ENCODE measurements at places on chromosomes 7 and 10. TPM values are rescaled to one million over a fixed set of nuclear protein-coding genes. Genes with fewer than 3 reads are reported as not detected.

- DNase-seq = no peak
These were observed 49.8 kb downstream of the STK31 start for GRCh38 chr7:23759671-23760391.

DNA sequence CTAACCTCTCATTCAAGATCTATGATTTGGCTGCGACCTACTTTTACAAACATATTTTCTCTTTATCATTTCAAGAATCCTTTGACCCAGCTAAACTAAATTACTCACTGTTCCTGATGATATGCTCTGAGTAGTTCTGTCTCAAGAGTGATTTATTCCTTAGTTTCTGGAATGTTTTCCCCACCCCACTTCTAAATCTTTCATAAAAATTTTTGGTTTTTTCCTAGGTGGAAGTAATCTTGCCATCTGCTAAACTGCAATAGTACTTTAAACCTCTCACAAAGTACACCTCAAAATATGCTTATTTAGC lies 170.8 kb downstream of the DNAJC1 start:
- no peak for DNase-seq

- no peak for DNase-seq
These were observed 194.1 kb downstream of the INHBA start for GRCh38 chr7:41508755-41509154.

GRCh38 chr10:132984801-132985545 lies 42.6 kb upstream of the CFAP46 start:
- DNase-seq = peak; percentile 62

DNA sequence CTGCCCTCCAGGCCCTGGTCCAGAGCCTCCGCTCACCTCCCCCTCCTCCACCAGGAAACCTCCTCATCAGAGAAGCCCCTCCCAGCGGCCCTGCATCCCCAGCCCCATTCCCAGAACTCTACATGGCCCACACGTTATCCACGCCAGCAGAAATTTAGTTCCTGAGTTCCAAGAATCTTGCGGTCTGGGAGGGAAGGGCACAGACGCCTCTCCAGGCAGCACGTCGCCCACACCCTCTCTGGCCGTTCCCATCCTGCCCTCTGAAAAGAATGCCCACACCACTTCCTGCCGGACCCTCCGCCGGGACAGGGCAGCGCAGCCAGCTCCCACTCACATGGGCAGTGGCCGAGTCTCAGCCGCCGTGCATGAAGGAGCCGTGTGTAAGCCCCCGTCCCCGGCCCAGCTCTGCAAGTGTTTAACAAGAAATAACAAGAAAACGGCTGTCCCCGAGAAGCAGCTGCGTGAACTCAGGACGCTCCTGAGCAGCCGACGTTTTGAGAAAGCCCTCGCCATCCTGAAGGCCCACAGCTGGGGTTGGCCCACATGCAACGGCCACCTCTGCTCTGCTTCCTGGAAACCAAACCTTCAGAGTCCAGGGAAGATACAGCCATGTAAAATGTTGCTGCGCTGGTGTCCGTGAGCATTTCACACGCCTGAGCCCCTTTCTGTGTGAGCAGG lies 17.4 kb downstream of the ADGRA1 start:
- no peak for DNase-seq

DNA sequence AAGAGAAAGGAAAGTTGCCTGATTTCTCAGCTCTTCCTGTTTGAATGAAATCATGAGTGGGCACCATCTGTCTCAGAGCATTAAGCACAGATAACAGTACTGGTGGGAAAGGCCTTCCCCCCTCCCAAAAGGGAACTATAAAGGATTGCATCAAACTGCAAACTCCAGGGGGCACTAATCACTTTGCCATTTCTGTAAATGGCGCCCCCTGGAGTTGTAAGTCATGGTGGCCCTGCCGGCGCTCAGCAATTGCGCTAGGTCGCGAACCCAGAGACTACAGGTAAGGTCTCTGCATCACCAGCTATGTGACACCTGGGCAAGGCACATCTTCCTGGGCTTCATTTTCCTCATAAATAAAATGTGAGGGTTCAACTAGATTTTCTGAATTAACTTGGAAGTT lies 11.1 kb downstream of the LRRC4 start:
- DNase-seq = peak; percentile 93

DNA sequence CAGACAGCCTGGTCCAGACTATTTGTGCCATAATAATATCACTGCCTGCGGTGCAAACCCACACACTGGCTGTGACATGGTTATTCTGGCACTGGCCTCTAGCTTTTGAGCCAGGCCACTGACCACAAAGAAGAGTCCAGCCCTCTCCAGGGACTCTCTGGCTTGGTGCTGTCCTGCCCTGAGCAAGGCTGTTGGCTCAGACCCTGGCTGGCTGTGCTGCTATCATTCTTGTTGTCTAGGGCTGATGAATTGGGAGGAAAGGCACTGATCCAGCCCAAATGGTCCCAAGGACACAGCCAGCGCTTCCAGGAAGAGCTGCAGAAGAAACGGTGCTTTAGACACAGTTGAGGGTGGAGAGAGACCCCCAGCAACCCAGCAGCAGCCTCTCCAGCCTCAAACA lies 80.8 kb downstream of the TMEM130 start:
- DNase-seq = no peak

GRCh38 chr7:85475071-85475470 lies 288.2 kb upstream of the SEMA3D start:
- DNase-seq = no peak

Gene SH2B2
- total RNA-seq = 21.9 TPM

DNA sequence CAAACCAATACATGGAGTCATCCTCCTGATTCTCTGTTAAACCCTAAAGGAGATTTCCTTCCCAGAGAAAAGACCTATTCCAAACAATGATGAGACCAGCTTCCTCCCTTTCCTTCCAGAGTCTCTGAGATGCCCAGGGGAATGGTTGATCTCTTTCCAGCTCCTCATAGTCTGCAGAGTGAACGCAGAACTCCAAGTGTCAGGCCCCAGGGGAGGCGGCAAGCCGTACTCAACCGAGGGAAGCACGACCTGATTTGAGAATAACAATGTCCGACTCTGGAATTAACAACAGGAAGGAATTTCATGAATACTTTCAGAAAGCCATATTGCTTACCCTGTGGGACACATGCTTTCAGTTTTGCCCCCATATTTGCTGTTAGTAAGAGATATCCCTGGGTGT lies 241.7 kb upstream of the GLI3 start:
- no peak for DNase-seq

DNA sequence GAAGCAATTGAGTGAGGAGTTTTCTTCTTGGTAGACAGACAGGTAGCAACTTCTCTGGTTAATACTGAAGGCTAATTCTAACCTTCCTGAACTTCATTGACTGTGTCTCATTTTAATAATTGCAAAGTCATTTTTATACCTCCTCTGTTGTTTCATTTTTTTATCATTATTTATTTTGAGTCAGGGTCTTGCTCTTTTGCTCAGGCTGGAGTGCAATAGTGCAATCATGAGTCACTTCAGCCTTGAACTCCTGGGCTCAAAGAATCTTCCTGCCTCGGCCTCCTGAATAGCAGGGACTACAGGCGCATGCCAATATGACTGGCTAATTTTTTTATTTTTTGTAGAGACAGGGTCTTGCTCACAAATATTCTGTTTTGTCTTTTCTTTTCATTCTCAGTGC lies 45.4 kb downstream of the APBB1IP start:
- no peak for DNase-seq

DNA sequence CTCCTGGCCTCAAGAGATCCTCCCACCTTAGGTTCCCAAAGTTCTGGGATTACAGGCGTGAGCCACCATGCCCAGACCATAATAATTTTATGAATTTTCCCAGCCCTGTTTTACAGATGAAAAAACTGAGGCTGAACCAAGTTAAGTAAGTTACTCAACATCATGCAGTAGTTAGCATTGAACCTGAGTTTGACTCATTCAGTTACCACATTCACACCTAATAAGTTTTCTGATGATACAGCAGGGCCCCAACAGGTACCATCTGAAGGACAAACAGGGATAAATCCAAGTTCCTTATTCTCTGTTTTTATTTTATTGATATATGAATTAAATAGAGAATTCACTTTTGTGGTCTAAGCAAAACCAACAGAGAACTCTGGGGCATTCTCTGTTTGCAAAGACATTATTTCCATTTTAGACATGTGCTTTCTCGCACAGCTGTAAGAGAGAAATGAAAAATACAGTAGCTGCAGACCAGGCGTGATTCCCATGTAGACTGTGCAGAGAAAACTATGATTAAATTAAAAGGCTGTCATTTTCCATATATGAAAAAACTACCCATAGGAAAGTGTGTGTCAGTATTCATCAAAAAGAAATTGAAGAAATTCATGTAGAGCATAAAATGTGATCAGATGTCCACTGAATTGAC lies 26.6 kb downstream of the APBB1IP start:
- DNase-seq = no peak

GRCh38 chr7:71733107-71733870 lies 601.3 kb downstream of the GALNT17 start:
- peak; percentile 98 for DNase-seq

Gene MYH16
- total RNA-seq = not detected

DNA sequence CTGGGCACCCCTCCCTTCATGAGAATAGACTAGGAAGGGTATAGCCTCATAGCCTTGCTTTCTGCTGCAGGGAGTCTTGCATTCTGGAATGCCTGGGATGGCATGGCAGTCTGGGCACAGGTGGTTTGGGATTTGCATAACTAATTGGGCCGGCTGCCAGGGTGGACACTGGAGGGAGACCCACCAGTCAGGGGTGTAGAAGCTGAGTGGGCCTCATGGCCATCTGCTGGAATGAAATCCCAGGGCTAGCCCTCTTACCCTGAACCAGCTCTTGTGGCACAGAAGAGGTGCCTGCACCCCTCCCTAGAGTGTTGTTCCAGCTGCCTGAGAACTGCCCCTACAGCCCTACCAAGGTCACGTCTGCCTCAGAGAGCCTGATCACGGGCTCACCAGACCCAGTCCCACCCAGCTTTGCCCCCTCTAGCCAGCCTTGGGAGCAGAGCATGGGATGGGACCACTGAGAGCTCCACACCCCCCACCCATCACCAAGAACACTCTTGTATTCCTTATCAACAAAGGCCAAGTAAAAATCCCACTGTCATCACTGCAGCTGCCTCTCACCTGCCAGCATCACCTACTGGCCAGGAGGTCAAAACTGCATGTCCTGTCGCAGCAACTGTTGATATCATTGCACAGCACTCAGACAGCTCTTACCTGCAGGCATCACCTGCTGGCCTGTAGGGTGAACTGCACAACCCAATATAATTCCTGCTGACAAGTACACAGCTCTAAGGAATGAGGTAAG lies 148.9 kb downstream of the ZEB1 start:
- DNase-seq = peak; percentile 87

DNA sequence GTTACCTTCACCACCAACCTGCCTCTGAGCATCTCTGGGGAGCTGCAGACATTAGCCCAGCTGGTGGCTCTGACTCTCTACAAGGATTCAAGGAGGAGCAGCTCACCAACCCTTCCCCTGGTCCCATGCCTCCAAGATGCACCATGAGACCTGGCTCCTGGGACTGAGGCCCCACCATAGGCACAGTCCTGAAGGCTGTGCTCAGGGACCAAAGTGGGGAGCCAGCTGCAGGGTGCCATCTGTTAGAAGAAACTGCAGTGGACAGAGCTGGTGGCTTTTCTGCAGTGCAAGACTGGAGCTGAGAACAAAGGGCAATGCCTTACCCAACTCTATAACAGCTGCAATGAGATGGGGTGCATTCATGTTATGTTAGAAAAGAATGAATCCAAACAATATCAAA lies 581.6 kb downstream of the TCERG1L start:
- DNase-seq = no peak

GRCh38 chr7:34902182-34902581 lies 135.1 kb downstream of the DPY19L1 start:
- DNase-seq = no peak

Gene OR2A7
- 1.6 TPM for total RNA-seq

Gene GPER1
- not detected for total RNA-seq

GRCh38 chr10:1860351-1860750 lies 123.0 kb upstream of the ADARB2 start:
- no peak for DNase-seq
